ENCODE measurements at places on chromosomes 3 and 15.

GRCh38 chr3:150733936-150734794 lies 28.8 kb downstream of the SIAH2 start:
- DNase-seq: no peak

GRCh38 chr3:122377975-122378374 lies 5.1 kb downstream of the MIX23 start:
- no peak for DNase-seq

DNA sequence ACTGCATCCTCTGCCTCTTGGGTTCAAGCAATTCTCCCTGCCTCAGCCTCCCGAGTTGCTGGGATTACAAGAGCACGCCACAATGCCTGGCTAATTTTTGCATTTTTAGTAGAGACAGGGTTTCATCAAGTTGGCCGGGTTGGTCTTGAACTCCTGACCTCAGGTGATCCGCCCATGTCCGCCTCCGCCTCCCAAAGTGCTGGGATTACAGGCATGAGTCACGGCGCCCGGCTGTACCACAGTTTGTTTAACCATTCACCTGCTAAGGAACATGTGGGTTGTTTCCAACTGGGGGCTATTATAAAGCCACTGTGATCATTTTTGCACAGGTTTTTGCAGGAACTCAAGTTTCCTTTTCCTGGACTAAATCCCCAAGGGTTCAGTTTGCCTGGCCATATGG lies 123.2 kb upstream of the RAP2B start:
- DNase-seq: no peak

- DNase-seq: no peak
Measured at GRCh38 chr3:162353414-162353813, 856.8 kb downstream of the OTOL1 start.

GRCh38 chr3:42906848-42907183 lies 874 bp downstream of the ZNF662 start:
- no peak for DNase-seq

- no peak for DNase-seq
Measured at GRCh38 chr3:68467465-68467864, 464.9 kb downstream of the TAFA4 start.

All from activated CD8-positive, alpha-beta memory T cell treated with anti-CD3 and anti-CD28 coated beads, Interleukin-2, amount 50 U/mL, for 4 hours (primary cell).